GM23248 (cell line): ENCODE measurements at places on chromosomes 12 and 14. TPM values are rescaled to one million over a fixed set of nuclear protein-coding genes. Genes with fewer than 3 reads are reported as not detected.
A peak's percentile ranks its signal among the peaks of the same experiment; 100 is the strongest.

SCAF11 gene
- total RNA-seq = 68.0 and 70.5 TPM in 2 replicates

TAS2R14 gene
- total RNA-seq = 0.76 and 1.2 TPM in 2 replicates

CCDC177 gene
- total RNA-seq = not detected in 2 replicates

USP44 gene
- total RNA-seq = 0.25 and 0.76 TPM in 2 replicates

SLC2A13 gene
- 8.1 and 9.2 TPM in 2 replicates for total RNA-seq

DNA sequence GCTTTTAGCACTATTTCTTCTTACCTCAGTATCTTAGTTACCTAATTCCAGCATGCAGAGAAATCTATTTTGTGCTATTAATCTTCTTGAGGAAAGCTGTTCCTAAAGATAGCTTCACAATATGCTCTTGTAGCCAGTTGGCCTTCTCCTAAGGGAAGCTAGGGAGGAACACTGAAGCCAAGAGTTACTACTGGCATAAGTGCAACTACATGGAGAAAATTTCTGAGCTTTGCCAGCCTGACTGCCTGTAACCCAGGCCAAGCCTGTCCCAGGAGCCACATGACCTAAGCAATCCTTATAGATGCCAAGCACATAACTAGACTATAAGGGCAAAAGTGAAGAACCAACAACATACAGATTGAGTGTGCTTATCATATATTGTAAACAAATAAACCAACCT lies 890.2 kb downstream of the FLRT2 start:
- no peak overlapping the region for H3K4me3 ChIP-seq
- no peaks in the 10 kb centered on the region for H3K27me3 ChIP-seq
- H3K4me1 ChIP-seq = no peaks in the 10 kb centered on the region
- DNase-seq = no peak

DNA sequence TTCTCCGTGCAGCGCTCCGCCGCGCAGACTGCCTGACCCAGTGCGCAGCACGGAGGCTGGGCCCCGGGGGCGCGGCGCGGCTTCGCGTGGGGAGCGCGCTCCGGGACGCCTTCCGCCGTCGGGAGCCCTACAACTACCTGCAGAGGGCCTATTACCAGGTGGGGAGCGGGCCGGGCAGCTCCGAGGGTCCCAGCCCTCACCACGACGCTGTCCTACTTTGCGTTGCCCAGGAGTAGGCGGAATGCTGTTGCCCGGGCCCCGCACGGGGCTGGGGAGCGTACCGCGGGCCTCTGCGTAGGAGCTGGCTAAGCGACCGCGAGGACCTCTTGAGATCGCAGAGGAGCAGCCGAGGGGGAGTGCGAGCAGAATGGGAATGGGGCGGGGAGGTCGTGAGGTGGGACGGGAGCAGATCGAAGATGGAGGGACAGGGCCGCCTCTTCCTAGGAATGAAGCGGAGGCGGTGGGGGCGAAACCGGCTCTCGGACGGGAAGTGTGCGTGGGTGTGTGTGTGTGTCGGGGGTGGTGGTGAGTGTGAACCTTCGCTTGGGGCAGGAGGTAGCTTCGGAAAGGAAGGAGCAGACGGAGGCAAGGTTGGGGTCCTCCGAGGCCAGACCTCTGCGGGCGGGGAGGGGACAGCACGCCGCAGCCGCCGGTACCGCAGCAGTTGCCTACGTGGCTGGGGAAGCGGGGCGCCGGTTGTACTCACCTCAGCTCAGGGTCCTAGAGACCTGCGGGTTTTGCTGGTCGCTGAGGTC lies 751 bp downstream of the P3H3 start:
- H3K27ac ChIP-seq = peak overlapping the region; percentile 74
- peaks cover 6% of the 10 kb centered on the region; the same call in 1 of the 2 replicates for H3K36me3 ChIP-seq
- H3K4me3 ChIP-seq = peak overlapping the region; percentile 87
- peaks cover 23% of the 10 kb centered on the region for H3K4me1 ChIP-seq
- peak; percentile 88 for DNase-seq

GRCh38 chr12:31260840-31261239 lies 65.1 kb downstream of the SINHCAF start:
- H3K4me3 ChIP-seq = no peak overlapping the region
- no peaks in the 10 kb centered on the region for H3K36me3 ChIP-seq
- no peak for DNase-seq
- no peaks in the 10 kb centered on the region for H3K4me1 ChIP-seq
- H3K27me3 ChIP-seq = no peaks in the 10 kb centered on the region

- H3K4me1 ChIP-seq = peaks cover 50% of the 10 kb centered on the region
- no peak overlapping the region for H3K4me3 ChIP-seq
- H3K27me3 ChIP-seq = no peaks in the 10 kb centered on the region
- H3K36me3 ChIP-seq = no peaks in the 10 kb centered on the region
- no peak for DNase-seq
Observed at GRCh38 chr12:2270846-2271245, 218.1 kb downstream of the CACNA1C start.

- H3K27ac ChIP-seq = no peak overlapping the region
- H3K4me3 ChIP-seq = no peak overlapping the region
- H3K27me3 ChIP-seq = no peaks in the 10 kb centered on the region
- no peaks in the 10 kb centered on the region for H3K4me1 ChIP-seq
- no peak for DNase-seq
Observed at GRCh38 chr12:32284561-32284960, 114.8 kb upstream of the FGD4 start.

GRCh38 chr14:97253756-97254155 lies 456.6 kb downstream of the VRK1 start:
- H3K4me3 ChIP-seq = no peak overlapping the region
- DNase-seq = no peak
- no peak overlapping the region for H3K27ac ChIP-seq
- no peaks in the 10 kb centered on the region for H3K4me1 ChIP-seq
- no peaks in the 10 kb centered on the region for H3K27me3 ChIP-seq

DNA sequence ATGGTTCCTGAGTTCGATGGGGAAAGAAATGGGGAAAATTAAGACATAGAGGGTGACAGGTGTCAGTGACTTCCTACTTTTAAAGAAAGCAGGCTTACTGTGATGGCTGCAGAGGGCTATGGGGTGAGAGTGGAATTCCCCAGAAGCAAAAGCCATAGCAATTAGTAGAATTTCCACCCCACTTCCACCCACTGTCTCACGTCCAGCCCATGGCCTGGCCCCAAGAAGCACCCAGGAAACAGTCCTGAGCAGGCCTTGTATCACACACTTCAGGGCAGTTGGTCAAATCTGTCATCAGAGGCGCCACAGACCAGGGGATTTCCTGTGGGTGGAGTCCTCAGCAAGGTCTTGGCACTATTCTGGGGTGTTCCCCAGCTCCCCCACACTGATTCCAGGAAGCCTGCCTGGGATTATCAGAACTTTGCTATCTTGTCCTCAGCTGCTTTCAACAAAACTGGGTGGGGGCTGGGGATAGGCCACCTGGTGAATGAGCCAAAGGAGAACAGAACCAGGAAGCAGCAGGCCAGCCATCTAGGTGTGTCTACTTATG lies 120.1 kb upstream of the CCND2 start:
- H3K4me3 ChIP-seq = no peak overlapping the region
- no peaks in the 10 kb centered on the region for H3K4me1 ChIP-seq
- no peak for DNase-seq
- H3K27ac ChIP-seq = no peak overlapping the region

GRCh38 chr14:40911141-40911540 lies 695.5 kb upstream of the LRFN5 start:
- H3K4me3 ChIP-seq = no peak overlapping the region
- no peaks in the 10 kb centered on the region for H3K27me3 ChIP-seq
- no peaks in the 10 kb centered on the region for H3K4me1 ChIP-seq
- no peaks in the 10 kb centered on the region for H3K36me3 ChIP-seq
- no peak for DNase-seq
